Stimulated activated naive CD4-positive, alpha-beta T cell treated with Interleukin-2 at 50 U/mL for 16 hours (primary cell): ENCODE measurements at places on chromosomes 6 and 20.

- no peak for DNase-seq
Observed at GRCh38 chr20:10490706-10491105, 55.6 kb downstream of the SLX4IP start.

GRCh38 chr6:79427721-79428120 is 109.5 kb downstream of the LCA5 start:
- no peak for DNase-seq

- DNase-seq, result no peak
Observed at GRCh38 chr20:58361481-58362205, 27.4 kb upstream of the VAPB start.

DNA sequence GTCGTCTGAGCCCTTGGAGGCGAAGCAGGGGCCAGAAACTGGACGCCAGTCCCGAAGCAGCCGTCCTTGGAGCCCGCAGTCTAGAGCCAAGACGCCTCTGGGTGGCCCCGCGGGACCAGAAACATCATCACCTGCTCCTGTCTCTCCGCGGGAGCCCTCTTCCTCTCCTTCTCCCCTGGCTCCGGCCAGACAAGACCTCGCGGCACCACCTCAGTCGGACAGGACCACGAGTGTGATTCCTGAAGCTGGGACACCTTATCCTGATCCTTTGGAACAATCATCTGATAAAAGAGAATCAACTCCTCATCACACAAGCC is 416 bp downstream of the RSPH4A start:
- no peak for DNase-seq

GRCh38 chr6:42136508-42137193 is 5.8 kb downstream of the C6orf132 start:
- no peak for DNase-seq

GRCh38 chr6:25863360-25863759 is 10.7 kb downstream of the SLC17A3 start:
- no peak for DNase-seq

GRCh38 chr20:63185215-63185796 is 30.6 kb downstream of the YTHDF1 start:
- no peak for DNase-seq

DNA sequence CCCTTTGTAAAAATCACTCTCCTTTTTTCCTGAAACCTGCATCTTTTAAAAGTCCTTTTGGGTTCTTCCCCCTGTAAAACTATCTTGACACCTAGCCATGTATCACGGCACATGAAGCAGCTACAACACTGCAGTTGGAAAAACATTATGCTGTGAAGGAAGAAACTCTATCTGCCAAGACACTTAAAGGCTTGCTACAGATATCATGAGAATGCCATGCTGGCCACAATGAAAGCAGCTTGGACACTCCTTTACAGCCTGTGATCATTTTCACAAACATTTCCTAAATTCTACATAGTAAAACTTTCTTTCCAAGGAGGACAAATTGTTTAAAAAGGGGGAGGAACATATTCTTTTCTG is 31.8 kb downstream of the CNKSR3 start:
- DNase-seq, result no peak

GRCh38 chr6:25397406-25397805 is 118.2 kb downstream of the CARMIL1 start:
- no peak for DNase-seq

DNA sequence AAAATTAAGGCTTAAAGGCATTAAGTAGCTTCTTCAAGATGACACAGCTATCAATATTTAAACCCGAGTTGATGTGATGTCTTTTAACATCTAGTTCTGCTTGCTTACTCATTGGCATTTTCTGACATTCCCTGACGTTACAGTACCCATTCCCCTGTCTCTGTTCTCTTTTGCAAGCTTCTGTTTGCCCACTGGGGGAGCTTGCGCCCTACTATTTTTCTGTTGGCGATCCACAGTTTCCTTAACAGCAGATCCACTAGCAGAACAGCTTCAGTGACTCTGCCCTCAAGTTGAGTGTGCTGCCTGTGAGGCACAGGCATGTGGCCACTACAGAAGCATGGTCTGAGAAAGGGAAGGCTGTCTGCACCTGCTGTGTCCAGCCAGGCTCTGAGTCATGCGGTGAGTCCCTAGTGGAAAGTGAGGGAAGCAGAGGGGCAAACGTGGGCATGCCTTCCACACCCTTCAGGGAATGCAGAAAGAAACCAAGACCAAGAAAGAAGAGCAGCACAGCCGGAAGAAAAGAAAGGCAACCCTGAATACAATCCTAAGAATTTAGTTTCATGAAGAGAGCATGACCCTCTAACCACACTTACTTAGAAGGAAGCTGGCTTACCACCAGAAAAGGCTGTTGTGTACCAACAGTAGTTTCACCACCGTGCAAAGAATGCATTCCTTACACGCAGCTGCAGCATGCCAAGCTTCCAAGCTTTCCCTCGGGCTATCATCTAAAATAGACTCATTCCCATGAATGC is 97.7 kb upstream of the VGLL2 start:
- DNase-seq, result no peak

GRCh38 chr6:21450149-21450548 is 143.4 kb upstream of the SOX4 start:
- DNase-seq, result no peak

DNA sequence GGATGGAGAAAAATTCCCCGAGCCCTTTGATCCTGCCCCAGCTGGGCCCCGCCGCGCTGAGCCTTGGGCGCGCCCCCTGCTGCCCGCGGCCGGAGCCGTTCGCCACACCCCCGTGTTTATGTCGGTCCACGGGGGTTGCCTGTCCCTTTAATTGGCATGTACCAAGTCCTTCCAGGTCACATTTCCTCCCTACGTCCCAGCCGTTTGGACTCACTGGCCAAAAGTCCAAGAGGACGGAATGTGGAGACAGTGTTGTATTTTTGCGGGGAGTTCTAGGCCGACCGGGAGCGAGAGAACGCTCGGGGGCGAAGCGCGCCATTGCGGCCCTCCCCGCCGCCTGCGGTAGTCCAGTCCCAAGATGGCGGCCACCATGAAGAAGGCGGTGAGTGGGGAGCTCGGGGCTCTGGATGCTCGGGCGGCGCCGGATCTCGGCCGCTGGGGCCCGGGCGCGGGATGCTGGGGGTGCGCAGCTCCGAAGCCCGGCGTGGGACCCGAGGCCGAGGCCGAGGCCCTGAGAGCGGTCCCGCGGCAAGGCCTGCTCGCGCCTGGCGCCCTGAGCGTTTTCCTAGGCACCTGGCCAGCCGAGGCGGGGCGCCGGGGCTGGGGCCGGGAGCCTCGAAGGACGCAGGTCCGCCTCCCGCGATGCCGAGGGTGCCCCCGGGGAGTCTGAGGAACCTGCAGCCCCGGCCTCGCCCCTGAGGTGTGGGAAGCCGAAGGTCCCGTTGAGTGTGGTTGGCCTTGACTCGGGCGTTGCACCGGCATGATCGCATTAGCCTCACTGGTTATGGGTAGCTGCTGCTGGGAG is at the start of gene PFDN4:
PFDN4 (plus strand) TSS at position 345 of the 805 bp plus-strand sequence; CDS start at position 359, 14 bp downstream.
- peak; percentile 71 for DNase-seq

- no peak for DNase-seq
Observed at GRCh38 chr6:138498629-138499302, 528 bp downstream of the NHSL1 start.

- no peak for DNase-seq
Observed at GRCh38 chr20:57417830-57418780, 26.9 kb downstream of the RBM38 start.

DNA sequence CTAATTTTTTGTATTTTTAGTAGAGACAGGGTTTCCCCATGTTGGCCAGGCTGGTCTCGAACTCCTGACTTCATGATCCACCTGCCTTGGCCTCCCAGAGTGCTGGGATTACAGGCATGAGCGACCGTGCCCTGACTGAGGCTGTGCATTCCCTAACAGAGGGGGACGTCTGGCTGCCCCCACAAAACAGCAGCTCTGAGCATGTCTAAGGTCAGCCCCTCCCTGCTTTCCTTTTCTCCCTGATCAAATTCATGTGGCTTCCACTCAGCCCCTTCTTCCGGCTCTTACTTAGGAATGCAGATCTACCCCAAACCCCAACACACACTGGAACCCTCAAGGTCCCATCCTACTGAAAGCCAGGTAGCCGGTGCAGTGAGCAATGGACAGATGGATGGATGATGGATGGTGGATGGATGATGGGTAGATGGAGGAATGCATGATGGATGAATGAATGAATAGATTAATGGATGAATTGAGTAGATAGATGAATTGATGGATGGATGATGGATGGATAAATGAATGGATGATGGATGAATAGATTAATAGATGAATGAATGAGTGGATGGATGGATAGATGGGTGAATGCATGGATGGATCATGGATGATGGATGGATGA is 91.5 kb upstream of the BHLHE23 start:
- no peak for DNase-seq

GRCh38 chr6:143743301-143744166 is 65.8 kb downstream of the PHACTR2 start:
- DNase-seq, result no peak

GRCh38 chr6:152671171-152671570 is 26.5 kb upstream of the MYCT1 start:
- DNase-seq, result no peak

DNA sequence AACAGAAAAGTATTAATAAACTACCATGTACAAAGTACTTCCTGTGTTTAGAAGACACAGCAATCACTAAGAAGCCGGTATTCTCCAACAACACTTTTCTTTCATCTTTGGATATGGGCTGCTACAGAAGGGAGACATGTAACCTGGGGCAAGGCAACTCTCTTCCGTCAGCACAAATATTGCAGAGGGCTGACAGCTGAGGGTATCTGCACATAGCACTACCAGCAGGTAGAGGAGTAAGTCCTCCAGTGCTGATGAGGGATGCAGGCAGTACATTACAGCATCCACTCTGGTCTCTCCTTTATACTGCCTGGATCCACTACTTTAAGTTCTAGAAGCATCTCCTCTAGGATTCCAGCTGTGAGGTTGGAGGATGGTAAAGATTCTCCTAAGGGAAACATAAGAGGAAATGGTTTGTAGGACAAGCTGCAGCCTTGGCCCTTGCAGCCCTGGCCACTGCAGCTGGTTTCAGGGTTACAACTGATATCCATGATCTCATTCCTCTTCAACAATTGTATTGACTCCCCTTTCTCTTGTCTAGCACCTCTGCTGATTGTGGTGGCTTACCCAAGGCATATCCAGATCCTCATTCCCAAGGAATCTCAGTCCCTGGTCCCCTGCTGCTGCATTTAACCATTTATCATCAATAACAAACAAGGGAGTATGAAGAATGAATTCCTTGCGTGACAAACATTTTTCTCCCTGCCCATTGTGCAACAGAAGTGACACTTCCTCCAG is 110.7 kb upstream of the ADGRF1 start:
- no peak for DNase-seq

DNA sequence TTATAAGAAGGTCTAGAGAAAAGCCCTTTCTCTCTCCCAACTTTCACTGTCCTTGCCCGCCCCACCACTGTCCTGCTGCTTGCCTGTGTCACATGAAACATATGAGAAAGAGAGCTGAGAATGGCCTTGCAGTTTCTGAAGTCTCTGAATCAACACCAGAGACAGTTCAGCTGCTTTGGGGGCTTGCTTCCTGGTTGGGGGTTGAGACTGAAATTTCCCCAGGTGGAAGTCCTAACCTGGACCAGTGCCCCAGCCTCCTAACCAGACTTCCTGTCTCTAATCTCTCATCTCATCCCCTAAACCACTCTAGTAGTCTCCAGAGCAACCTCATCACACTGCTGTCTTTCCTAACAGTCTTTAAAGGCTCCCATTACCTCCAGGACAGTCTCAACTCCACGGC is 10.7 kb downstream of the TRAM2 start:
- DNase-seq, result no peak

DNA sequence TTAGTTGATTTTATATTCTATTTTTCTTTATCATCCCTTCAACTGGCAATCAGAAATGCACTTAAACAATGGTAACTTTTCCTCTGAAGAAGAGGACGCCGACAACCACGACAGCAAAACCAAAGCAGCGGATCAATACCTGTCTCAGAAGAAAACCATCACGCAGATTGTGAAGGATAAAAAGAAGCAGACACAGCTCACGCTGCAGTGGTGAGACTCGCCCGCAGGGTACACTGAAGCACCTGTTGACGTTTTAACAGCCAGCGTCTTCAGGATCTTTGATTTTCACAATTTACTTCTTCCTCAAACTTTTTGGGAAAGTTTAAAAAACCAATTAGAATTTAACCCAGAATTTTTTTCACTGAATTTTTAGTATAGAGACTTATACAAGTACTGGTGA is 701 bp downstream of the RFX6 start:
- no peak for DNase-seq

- no peak for DNase-seq
Observed at GRCh38 chr6:12909833-12910232, 193.3 kb downstream of the PHACTR1 start.

- no peak for DNase-seq
Observed at GRCh38 chr6:71908162-71908765, 21.9 kb downstream of the RIMS1 start.

DNA sequence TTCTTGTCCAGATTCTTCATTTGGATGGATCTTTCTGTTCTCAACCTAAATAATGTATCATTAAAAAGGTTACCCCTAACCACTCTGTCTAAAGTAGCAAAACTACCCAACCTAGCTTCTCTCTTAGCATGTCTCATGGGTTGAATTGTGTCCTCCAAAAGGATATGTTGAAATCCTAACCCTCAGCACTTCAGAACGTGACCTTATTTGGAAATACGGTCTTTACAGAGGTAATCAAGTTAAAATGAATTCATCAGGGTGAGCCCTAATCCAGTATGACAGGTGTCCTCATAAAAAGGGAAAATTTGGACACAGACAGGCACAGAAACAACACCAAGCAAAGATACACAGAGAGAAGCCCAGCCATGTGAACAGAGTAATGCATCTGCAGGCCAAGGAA is 6.1 kb upstream of the FRK start:
- no peak for DNase-seq

GRCh38 chr20:19095762-19096161 is 116.7 kb upstream of the SLC24A3 start:
- no peak for DNase-seq

- DNase-seq, result no peak
Observed at GRCh38 chr20:1191299-1191698, 6.5 kb upstream of the TMEM74B start.

GRCh38 chr6:21186479-21187055 is 407.0 kb upstream of the SOX4 start:
- no peak for DNase-seq

DNA sequence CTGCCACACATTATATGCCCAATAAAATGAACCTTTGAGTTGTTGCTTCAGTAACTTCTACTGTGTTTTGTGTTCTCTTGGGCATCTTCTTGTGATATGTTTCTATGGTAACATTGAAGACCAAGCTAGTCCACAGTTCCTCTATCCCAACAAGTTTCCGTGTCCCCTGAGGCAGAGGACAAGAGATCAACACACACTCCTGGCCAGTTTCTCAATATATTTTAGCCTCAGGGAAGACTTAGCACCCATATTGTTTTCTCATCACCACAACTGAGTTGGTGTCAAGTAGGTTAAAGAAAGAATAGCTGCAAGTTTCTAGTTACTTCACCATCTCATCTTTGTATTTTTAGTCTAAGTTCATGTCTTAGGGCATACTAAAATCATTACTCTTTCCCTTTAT is 277.5 kb downstream of the UST start:
- no peak for DNase-seq

DNA sequence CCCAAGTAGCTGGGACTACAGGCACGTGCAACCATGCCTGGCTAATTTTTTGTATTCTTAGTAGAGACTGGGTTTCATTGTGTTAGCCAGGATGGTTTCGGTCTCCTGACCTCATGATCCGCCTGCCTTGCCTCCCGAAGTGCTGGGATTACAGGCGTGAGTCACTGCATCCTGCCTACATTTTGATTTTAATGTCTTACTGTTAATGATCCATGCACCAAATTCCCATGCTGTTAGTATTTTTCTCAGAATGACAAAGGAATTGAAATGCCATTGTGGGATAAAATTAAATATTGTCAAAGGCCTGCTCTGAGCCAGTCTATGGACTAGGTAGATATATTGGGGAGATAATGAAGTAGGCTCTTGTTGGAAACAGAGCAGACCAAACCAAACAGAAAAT is 28.2 kb downstream of the CBFA2T2 start:
- no peak for DNase-seq
